GM23338 (cell line): ENCODE measurements at places on chromosomes 11 and 22. TPM values are rescaled to one million over a fixed set of nuclear protein-coding genes. Genes with fewer than 3 reads are reported as not detected.

GRCh38 chr11:74011360-74012073, 2.6 kb upstream of the UCP3 start:
- no peak for DNase-seq
- H3K4me3 ChIP-seq = no peak overlapping the region
- 0 out of 2 replicates have a peak, but pooled peaks cover 5% of the 10 kb centered on the region for H3K4me1 ChIP-seq
- H3K27ac ChIP-seq = no peak overlapping the region
- H3K36me3 ChIP-seq = no peaks in the 10 kb centered on the region

DNA sequence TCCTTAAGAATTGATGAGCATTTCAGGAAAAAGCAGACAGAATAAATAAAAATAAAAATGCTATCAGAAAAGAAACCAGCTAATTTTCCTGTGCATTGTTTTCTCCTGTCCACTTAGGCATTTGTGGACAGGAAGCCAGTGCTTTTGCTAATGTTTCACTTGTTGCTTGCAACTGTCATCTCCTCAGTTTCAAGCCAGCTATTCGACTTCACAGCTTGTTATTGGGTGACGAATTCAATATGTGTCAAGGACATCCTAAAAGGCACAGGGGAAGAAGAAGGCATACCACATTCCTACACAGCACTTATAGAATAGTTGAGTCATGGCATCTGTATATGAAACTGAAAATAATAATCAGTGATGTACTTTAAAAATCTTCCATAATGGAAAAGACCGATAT, 530.6 kb upstream of the KIRREL3 start:
- H3K4me3 ChIP-seq = no peak overlapping the region
- H3K4me1 ChIP-seq = no peaks in the 10 kb centered on the region
- no peak overlapping the region for H3K27ac ChIP-seq
- no peak for DNase-seq

DNA sequence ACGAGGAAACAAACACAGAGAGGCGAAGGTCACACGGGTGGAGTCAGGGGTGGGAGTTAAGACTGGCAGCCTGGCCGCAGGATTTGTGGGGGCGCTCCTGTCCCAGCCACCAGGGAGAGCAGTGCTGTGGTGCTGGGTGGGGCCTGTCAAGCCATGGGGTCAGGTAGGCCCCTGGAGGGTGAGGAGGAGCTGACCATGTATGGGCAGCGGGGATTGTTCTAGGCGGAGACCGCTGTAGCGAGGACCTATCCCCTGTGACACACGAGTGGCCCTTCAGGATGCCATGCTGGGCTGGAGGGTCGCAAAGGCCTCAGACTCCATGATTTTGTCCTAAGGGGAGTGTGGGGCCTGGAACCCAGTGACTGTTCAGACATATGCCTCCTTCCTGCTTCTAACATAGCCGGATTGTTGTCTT, 1.6 kb upstream of the RPS19BP1 start:
- H3K27me3 ChIP-seq = no peaks in the 10 kb centered on the region
- H3K4me3 ChIP-seq = peak overlapping the region; percentile 53
- peak overlapping the region; percentile 74 for H3K27ac ChIP-seq
- H3K36me3 ChIP-seq = peaks cover 5% of the 10 kb centered on the region; the same call in 1 of the 2 replicates
- peak; percentile 43 for DNase-seq
- peaks cover 47% of the 10 kb centered on the region for H3K4me1 ChIP-seq

GRCh38 chr11:13215149-13215548, 62.4 kb upstream of the BMAL1 start:
- no peak overlapping the region for H3K27ac ChIP-seq
- no peaks in the 10 kb centered on the region for H3K4me1 ChIP-seq
- no peak overlapping the region for H3K4me3 ChIP-seq
- no peak for DNase-seq

DNA sequence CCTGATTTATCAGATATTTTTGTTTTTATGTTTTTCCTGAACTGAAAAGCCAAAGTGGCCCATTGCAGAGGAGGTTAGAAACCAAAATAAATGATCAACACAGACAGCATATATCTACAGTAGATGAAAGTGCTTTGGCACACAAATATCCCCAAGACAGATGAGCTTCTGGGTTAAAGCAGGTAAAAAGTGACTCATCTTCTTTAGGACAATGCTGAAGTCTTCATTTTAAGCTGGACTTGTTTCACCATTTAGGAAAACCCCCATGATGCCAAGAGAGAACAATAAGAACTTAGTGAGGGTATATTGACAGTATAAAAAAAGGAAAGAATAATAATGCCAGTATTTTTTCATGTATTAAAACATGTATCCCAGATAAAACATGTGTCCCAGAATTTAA, 100.8 kb upstream of the OR9G4 start:
- H3K36me3 ChIP-seq = no peaks in the 10 kb centered on the region
- no peaks in the 10 kb centered on the region for H3K27me3 ChIP-seq
- H3K27ac ChIP-seq = no peak overlapping the region
- H3K4me1 ChIP-seq = no peaks in the 10 kb centered on the region

- peaks cover 4% of the 10 kb centered on the region; the same call in 1 of the 2 replicates for H3K36me3 ChIP-seq
- no peak overlapping the region for H3K27ac ChIP-seq
- DNase-seq = no peak
Measured at GRCh38 chr11:68533945-68534344, 73.4 kb downstream of the PPP6R3 start.

DNA sequence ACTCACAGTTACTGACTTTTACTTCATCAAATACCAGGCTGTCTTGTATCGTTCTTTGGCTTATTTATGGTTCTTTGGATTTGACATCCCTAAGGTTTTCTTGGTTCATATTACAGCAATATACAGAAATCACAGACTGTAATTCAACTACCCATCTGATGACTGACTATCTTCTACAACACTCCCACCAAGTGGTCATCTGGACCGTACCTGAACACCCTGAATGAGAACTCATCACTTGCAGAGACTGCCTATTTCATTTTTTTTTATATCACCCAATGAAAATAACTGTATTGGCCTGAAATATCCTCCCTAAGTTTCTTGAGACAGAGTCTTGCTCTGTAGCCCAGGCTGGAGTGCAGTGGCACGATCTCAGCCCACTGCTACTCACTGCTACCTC, 9.5 kb upstream of the UPB1 start:
- DNase-seq = no peak
- H3K4me1 ChIP-seq = 0 out of 2 replicates have a peak, but pooled peaks cover 3% of the 10 kb centered on the region
- H3K27me3 ChIP-seq = no peaks in the 10 kb centered on the region
- H3K4me3 ChIP-seq = no peak overlapping the region
- no peak overlapping the region for H3K27ac ChIP-seq
- no peaks in the 10 kb centered on the region for H3K36me3 ChIP-seq

DNA sequence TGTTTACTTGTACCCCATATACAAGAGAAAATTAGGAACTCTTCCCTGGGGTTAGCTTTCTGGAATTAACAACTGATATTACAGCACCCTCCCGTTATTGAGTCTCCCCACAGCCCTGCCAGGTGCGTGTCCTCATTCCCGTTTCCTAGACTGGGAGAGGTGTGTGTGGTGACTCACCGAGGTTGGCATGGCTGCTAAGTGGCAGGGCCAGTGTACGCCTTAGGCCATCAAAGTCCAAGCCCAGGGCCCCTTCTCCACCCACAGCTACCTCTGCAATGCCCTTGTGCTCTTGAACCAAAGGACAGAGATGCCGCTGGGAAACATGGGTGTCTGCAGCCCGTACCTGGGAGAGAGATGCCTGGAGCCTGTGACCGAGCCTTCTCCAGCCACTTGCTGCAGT, 12.3 kb downstream of the IFT27 start:
- H3K27ac ChIP-seq = no peak overlapping the region
- no peaks in the 10 kb centered on the region for H3K36me3 ChIP-seq
- DNase-seq = no peak
- no peaks in the 10 kb centered on the region for H3K4me1 ChIP-seq

GRCh38 chr11:102900346-102900745, 25.6 kb upstream of the MMP12 start:
- no peaks in the 10 kb centered on the region for H3K27me3 ChIP-seq
- H3K4me1 ChIP-seq = no peaks in the 10 kb centered on the region
- H3K27ac ChIP-seq = no peak overlapping the region
- DNase-seq = no peak

GRCh38 chr11:19673924-19674729, 38.5 kb upstream of the NAV2 start:
- no peak overlapping the region for H3K27ac ChIP-seq
- no peak overlapping the region for H3K4me3 ChIP-seq
- H3K27me3 ChIP-seq = no peaks in the 10 kb centered on the region
- peak; percentile 54 for DNase-seq
- H3K36me3 ChIP-seq = no peaks in the 10 kb centered on the region

GRCh38 chr11:113574171-113574570, 99.0 kb upstream of the DRD2 start:
- no peak overlapping the region for H3K4me3 ChIP-seq
- no peaks in the 10 kb centered on the region for H3K27me3 ChIP-seq
- no peak overlapping the region for H3K27ac ChIP-seq
- H3K4me1 ChIP-seq = peaks cover 10% of the 10 kb centered on the region

GRCh38 chr11:68962527-68963250, 18.1 kb downstream of the MRGPRD start:
- no peaks in the 10 kb centered on the region for H3K4me1 ChIP-seq
- no peaks in the 10 kb centered on the region for H3K36me3 ChIP-seq
- no peaks in the 10 kb centered on the region for H3K27me3 ChIP-seq
- H3K27ac ChIP-seq = no peak overlapping the region
- DNase-seq = no peak
- H3K4me3 ChIP-seq = no peak overlapping the region

DNA sequence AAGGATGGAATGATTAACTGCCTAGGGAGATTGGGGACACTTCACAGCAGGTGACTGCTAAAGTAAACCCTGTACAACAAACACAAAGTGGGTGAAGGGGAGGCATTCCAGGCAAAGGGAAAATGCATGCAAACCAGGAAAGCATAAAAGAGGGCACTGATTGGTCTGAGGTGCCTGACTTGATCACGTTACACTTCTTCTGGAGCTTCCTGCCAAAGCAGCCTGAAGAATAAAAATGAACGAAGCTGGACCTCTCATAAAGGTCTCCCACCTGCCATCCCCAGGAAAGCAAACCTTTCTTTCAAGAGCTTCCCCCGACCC, 46.7 kb upstream of the SCUBE2 start:
- no peaks in the 10 kb centered on the region for H3K27me3 ChIP-seq
- H3K36me3 ChIP-seq = peaks cover 17% of the 10 kb centered on the region
- no peak for DNase-seq

DNA sequence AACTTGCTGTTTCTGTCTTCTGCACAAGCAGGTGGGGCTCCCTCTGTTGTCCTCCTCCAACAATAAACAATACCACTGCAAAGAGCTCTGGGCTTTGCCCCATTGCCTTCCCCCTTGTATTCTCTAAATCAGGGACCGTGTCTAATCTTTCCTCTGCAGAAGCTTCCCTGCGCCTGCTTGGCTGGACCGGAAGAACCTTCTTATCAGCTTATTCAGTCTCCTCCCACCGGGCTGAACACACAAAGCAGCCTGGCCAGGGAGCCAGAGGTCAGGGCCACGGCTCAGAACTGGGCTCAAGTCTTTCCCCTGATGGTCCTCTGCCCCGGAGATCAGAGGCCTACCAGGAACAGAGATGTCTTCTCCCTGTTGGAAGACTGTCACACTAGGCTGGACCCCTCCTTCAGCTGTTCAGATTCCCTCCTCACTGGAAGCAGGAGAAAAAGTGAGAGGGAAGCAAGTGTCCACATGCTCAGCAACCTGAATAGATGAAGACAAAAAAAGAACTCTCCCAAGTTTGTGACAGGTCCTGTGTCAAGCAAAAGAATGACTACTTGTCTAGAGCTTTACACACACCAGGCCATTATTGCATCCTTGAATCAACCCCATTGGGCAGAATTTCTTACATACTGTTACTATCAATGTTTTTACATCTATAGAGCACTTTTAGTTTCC, 63.7 kb downstream of the RAB30 start:
- H3K27ac ChIP-seq = no peak overlapping the region
- no peaks in the 10 kb centered on the region for H3K27me3 ChIP-seq
- peak; percentile 24 for DNase-seq
- no peak overlapping the region for H3K4me3 ChIP-seq
- no peaks in the 10 kb centered on the region for H3K36me3 ChIP-seq
- H3K4me1 ChIP-seq = peaks cover 5% of the 10 kb centered on the region; the same call in 1 of the 2 replicates

GRCh38 chr22:46085828-46086576, 64.3 kb upstream of the PPARA start:
- no peaks in the 10 kb centered on the region for H3K36me3 ChIP-seq
- no peak overlapping the region for H3K27ac ChIP-seq
- no peak overlapping the region for H3K4me3 ChIP-seq
- DNase-seq = no peak

GRCh38 chr22:48100685-48101417, 1338.4 kb downstream of the TBC1D22A start:
- no peak overlapping the region for H3K27ac ChIP-seq
- no peaks in the 10 kb centered on the region for H3K27me3 ChIP-seq
- DNase-seq = no peak
- no peak overlapping the region for H3K4me3 ChIP-seq

- peak; percentile 92 for DNase-seq
- H3K4me3 ChIP-seq = no peak overlapping the region
- no peak overlapping the region for H3K27ac ChIP-seq
- H3K36me3 ChIP-seq = no peaks in the 10 kb centered on the region
Measured at GRCh38 chr11:120235024-120235628, 4.8 kb upstream of the POU2F3 start.

DNA sequence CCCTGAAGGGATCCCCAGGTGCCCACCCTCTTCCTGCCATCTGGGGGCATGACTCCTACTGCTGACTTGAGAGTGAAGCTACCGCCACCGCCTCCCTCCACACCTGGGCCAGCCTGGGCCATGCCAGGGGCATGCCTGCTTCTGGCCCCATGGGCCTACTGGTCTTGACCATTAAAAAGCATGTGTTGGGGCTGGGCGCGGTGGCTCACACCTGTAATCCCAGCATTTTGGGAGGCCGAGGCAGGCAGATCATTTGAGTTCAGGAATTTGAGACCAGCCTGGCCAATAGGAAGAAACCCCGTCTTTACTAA, 37.7 kb upstream of the CCDC188 start:
- no peak overlapping the region for H3K4me3 ChIP-seq
- H3K4me1 ChIP-seq = no peaks in the 10 kb centered on the region
- no peaks in the 10 kb centered on the region for H3K36me3 ChIP-seq
- no peak for DNase-seq

- H3K27ac ChIP-seq = no peak within 1 kb of the TSS
- no peak within 1 kb of the TSS for H3K4me3 ChIP-seq
- H3K36me3 ChIP-seq = no peaks in the 10 kb centered on the region
- DNase-seq = no peak
- no peaks in the 10 kb centered on the region for H3K27me3 ChIP-seq
Measured at GRCh38 chr11:6771926-6772893, at the start of gene OR2AG2. Gene OR2AG2 (minus strand): TSS chr11:6771976. CDS start chr11:6768957, 3,019 bp downstream.

GRCh38 chr22:37186228-37186996, 1.6 kb downstream of the C1QTNF6 start:
- no peaks in the 10 kb centered on the region for H3K27me3 ChIP-seq
- no peak overlapping the region for H3K4me3 ChIP-seq
- H3K4me1 ChIP-seq = peaks cover 33% of the 10 kb centered on the region
- no peaks in the 10 kb centered on the region for H3K36me3 ChIP-seq
- DNase-seq = peak; percentile 87
- H3K27ac ChIP-seq = no peak overlapping the region

The TRIM77 gene
- not detected in 2 replicates for total RNA-seq

The NEU3 gene
- 23.4 and 25.9 TPM in 2 replicates for total RNA-seq

The C22orf31 gene
- total RNA-seq = not detected in 2 replicates

The ACCS gene
- total RNA-seq = 6.6 and 12.0 TPM in 2 replicates

The CRYBB2 gene
- 1.0 TPM in 1 of 2 replicates, not detected in the other for total RNA-seq

The C11orf52 gene
- 1.0 TPM in 1 of 2 replicates, not detected in the other for total RNA-seq

The KRTAP5-2 gene
- not detected in 2 replicates for total RNA-seq

The SEZ6L gene
- 0.24 TPM in 1 of 2 replicates, not detected in the other for total RNA-seq

The DCDC1 gene
- 0.27 and 0.56 TPM in 2 replicates for total RNA-seq

The ZC3H12C gene
- 2.4 and 2.6 TPM in 2 replicates for total RNA-seq
